ENCODE measurements at places on chromosomes 12 and 14.

GRCh38 chr12:9204380-9204779, 3.8 kb downstream of the PZP start:
- DNase-seq = no peak

DNA sequence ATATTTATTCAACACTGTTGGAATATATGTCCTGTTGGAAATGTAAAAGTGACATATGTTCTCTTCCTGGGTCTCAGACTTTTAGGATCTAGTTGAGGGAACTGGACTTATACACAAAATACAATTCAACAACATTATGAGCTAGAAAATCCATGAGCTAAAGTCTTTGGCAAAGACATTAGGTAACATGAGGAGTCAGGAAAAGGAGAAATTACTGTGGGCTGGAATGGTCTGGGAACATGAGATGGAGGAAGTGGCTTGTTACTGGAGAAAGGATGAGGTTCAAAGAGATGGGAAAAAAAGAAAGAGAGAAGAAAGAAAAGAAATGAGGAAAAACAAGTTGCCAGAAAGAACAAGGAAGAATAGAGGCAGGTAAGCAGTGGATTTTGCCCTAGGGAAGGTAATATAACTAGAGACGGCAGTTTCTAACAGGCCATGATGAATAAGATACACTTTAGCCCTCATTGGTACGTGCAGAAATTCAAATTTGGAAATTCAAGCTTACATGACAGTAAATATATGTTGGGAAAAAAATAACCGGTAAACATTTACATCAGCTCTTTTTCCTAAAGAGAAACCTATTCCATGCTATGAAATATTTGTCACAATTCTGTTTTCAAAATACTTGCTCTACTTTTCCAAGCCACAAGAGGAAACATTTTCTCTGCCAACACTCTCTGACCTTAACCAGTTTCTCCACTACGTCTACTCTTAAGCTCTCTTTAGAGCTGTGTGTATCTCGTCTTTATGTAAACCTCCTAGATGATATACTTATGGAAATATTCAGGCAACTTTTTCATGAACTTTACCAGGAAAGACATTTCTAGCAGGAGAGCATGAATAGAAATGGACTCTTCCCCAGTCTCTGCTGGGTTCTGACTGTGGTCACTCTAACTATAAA, 268.8 kb upstream of the BTG1 start:
- DNase-seq = no peak

- DNase-seq = no peak
These were observed 64.2 kb downstream of the DRAM1 start for GRCh38 chr12:101941306-101942249.

- no peak for DNase-seq
These were observed 59.6 kb upstream of the KCNC2 start for GRCh38 chr12:75269209-75269608.

DNA sequence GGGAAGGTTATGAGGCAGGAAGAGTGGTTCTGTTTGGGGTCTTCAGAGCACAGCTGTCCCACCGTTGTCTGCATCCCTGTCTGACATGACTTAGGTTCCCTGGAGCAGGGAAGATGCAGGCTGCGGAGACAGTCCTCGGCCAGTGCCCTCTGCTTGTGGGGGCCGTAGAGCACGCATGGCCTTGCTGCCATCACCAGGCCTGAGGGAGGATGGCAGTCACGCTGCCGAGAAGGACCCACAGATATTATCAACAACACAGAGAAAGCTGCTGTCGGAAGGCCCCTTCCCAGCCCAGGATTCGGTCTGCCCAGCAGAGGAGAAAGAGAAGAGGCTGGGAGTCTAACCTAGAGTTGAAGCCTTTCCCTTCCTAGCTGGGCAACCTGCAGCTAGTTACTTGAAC, 35.0 kb downstream of the ERH start:
- DNase-seq = peak; percentile 52

DNA sequence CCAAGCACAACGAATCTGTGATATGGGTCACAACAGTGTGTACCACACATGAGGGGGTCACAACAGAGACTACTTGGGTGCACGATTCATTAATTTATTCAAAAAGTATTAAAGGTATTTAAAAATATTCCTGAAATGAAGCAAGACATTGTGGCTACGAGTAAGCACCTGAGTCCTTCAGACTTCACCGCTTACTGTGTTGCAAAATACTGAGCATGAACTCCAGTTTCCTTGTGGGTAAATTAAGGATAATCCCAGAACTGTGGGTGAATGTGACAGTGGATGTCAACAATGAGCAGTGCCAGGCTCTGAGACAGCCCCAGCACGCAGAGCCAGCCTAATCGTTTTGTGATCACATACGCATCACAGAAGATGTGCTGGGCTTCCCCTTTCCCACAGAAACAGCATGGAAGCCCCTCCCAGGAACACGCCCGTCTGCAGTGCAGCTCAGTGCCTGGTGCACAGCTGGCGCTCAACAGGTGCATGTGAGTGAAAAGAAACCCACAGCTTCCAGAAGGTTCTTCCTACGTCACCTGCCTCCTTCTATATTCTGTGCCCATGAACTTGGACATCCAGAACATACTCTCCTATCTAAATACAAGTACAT, 29.1 kb downstream of the CDC42BPB start:
- DNase-seq = peak; percentile 59

- no peak for DNase-seq
These were observed 7.9 kb downstream of the DACT1 start for GRCh38 chr14:58645641-58646040.

DNA sequence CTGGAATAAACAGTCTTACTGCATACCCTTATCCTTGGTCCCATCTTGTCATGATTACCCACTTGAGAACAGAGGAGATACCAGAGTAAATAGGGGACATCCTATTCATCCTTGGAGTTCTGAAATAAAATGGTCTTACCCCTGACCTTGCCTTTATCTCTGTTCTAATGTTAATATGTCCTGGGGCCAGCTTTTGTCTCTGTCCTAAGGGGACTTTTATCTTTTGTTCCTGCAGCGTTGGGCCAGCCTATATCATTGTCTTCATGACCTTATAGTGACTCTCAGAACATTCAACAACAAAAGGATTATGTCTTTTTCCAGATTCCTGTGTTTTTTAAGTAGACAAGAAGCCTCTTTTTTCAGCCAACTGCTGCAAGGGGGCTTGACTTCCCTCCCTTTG, 1057.5 kb downstream of the LRFN5 start:
- no peak for DNase-seq

DNA sequence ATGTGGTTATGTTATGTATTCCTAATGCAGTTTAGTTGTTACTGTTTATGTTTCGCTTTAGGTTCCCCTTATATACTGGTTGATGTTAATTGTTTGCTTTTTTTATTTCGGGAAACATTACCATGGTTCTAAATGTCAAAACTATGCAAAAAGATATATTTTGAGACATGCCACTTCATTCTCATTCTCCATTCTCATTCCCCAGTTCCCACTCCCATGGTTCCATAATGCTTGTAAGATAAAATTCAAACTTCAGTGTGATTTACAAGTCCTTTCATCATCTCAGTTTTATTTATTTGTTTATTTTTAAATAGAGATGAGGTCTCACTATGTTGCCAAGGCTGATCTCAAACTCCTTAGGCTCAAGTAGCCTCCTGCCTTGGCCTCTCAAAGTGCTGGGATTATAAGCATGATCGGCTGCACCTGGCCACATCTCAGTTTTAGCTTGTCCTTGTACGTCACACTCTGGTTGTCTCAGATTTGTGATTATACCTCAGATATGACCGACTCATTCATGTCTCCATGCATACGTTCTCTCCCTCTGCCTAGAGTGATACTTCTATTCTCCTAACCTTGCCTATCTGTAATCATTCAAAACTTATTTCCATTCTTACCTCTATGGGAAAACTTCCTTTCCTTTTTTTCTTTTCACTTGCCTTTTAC, 407.8 kb upstream of the RGS6 start:
- no peak for DNase-seq

- no peak for DNase-seq
These were observed 265.9 kb downstream of the EFCAB11 start for GRCh38 chr14:89688507-89689211.

DNA sequence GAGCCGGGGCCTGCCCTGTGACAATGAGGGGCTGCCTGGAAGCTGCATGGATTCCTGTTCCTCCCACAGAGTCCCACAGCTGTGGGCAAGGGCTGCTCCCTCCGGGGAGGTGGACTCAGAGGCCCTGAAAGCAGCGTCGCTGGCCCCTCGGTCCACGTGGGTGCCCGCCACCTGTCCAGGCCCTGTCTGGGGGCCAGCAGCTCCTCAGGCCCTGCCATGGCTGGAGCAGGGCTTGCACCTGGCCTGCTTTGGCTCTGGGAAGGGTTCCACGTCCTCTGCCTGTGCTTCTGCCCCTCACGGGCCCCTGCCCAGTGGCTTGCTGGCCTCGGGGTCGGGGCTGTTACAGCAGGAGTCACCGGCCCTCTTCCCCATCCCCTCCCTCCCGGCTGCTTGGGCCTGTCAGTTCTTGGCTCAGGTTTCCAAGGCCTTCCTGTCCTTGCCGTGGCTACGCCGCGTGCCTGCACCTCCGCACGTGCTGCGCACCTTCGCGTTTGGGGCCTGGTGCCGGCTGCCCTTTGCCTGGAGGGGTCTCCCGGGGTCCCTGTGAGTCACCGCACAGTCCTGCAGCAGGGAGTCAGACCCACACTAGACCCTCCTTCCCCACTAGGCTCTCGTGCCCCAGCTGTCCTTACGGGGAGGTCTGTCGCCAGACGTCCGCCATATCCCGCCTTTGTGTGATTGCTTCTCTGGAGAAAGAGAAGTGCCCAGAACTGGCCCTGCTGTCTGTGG, 5.8 kb downstream of the FBRSL1 start:
- DNase-seq = no peak

DNA sequence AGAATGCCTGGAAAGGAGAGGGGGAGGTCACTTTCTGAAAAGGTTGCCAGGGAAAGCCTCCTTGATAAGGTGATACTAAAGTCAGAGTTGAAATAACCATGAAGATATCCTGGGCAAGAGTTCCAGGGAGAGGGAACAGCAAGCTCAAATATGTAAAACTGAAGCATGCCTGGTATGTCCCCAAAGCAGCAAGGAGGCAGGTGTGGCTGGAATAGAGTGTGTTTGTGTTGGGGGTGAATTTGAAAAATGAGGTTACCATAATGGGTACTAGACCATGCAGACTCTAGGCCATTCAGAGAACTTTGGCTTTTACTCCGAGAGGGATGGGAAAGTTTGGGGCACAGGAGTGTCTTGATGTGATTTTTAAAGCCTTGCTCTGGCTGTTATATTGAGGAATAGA, 66.7 kb upstream of the PTCSC3 start:
- no peak for DNase-seq

DNA sequence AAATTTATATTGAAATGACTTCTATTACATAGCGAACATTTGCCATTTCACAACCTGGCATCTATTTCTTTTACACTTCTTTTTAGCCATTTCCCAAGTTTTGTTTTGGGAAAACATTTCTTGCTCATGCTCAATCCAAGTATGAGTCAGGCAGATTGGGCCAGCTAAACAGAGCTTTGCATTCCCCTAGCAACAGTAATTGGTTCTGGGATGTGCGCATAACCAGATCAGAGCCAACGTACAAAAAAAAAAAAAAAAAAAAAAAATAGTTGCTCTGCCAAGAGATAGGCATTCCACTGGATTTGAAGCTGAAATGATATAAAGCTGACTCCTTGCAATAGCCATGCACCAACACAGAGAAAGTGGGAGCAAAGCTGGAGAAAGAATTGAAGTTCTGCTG, 37.5 kb downstream of the PLCZ1 start:
- DNase-seq = no peak

DNA sequence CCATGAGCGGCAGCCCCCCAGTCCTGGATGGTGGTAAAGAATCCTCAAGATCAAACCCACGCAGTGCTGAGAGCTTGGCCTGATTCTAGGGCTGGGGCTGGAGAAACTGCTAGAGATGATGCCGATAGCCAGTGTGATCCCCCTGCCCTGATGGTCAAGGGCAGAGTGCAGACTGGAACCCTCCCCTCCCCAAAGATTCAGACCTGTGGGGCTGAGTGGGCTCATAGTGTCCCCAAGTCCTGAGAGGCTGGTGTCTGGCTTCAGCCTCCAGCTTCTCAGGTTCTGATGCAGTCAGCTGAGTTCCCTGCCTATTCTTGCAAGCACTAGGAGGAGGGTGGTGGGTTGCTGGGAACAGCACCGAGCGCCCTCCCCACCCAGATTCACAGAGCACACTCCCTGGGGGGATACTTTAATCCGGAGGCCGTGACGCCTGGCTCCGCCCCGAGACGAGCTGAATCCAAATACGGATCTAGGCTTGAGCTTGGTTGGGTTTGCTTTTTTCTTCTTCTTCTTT, 11.9 kb downstream of the RHOF start:
- no peak for DNase-seq

DNA sequence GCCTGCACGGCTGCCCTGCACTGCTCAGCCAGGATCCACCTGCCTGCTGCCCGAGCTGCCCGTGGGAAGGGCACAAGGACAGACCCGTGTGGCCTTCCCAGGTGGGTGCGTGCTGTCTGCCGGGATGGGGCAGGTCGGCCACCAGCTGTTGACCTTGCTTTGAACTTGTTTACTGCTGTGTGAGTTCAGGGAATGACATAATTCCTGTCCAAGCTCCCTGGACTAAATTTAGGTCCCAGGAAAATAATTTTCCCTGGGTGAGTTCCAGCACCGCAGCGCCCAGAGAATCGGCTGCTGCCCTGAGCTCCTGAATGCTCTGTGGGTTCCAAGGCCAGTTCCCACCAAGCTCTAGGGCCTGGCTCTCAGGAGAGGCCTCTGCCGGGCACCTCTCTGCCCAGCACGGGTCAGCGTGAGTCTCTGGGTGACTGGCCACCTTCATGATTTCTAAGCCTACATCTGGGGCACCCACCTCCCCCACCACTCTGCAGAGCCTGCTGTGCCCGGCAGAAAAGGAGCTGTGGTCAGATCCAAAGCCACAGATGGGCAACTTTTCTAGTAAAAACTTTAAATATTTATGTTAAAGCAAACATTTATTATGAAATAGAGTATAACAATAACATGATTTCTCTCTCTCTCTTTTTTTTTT, 27.2 kb upstream of the MLXIP start:
- DNase-seq = no peak

- DNase-seq = no peak
These were observed 55.7 kb downstream of the ERC1 start for GRCh38 chr12:1046727-1047126.

- no peak for DNase-seq
These were observed 102.7 kb upstream of the TBX5 start for GRCh38 chr12:114508529-114509129.

DNA sequence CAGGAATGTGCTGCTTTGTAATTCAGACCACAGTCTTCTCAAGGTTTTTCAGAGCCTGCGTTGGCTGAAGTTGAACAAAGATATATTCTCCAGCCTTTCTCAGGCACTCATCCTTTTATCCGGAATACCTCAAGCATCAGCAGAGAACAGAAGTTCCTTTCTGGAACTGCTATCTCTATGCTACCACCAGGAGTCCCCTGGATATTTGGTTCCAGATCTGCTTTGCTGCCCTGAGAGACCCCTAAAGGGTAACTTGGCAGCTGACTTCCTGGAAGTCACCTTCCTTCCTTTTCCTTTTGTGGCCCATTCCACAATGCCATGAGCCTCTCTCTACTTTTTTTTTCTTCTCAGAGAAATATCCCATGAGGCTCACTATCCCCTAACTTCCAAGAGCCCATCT, 188.2 kb downstream of the PLCZ1 start:
- no peak for DNase-seq

DNA sequence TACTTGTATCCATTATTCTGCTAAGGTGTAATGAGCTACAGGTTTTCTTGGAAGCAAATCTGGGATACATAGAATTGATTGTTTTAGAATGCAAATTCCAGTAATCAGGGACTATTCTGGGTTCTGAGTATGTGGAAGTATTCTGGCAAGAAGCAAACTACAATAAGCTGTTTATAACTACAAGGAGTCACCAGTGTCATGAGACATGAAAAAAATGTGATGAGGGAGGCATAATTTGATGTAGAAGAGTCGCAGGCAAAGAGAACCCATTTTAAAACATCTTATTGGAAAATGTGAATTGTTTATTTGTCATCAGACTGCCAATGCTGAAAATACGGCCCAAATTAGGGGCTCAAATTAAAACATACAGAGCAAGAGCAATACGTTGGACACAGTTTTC, 321.8 kb upstream of the E2F7 start:
- DNase-seq = no peak

Data from posterior cingulate gyrus (tissue), 11 donors.